ENCODE measurements at places on chromosomes 5 and 9.

DNA sequence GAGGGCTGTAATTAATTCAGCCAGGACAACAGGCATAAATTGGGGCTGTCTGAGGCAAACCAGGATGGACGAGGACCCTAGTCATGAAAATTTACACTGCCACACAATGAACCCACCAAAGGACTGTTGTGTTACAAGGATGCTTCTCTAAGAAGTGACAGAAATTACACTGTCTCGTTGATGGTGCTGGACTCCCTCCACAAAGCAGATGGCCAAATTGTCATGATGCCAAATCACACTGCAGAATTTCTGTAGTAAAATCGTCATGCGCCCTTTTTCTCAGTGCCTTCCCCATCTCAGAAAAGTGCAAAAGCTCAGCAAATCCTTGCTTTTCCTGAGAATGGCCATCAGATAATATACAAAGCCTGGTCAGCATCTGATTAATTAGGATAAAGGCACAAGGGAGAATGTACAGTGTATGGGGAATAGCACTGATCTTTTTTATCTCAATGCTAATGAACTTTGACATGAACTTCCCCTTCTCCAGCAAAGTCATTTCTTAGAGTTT, 545.8 kb downstream of the CSNK1G3 start:
- DNase-seq, result no peak
- no peak overlapping the region for H3K4me3 ChIP-seq
- H3K27ac ChIP-seq, result no peak overlapping the region
- H3K4me1 ChIP-seq, result peaks cover 2% of the 10 kb centered on the region

GRCh38 chr9:107484117-107484723, 5.3 kb downstream of the KLF4 start:
- H3K4me3 ChIP-seq, result no peak overlapping the region
- peak; percentile 57 for DNase-seq
- H3K4me1 ChIP-seq, result no peaks in the 10 kb centered on the region
- H3K36me3 ChIP-seq, result no peaks in the 10 kb centered on the region

GRCh38 chr5:154800582-154800981, 45.4 kb downstream of the LARP1 start:
- DNase-seq, result no peak
- H3K4me1 ChIP-seq, result no peaks in the 10 kb centered on the region
- no peak overlapping the region for H3K4me3 ChIP-seq
- no peak overlapping the region for H3K27ac ChIP-seq
- peaks cover 94% of the 10 kb centered on the region for H3K36me3 ChIP-seq

DNA sequence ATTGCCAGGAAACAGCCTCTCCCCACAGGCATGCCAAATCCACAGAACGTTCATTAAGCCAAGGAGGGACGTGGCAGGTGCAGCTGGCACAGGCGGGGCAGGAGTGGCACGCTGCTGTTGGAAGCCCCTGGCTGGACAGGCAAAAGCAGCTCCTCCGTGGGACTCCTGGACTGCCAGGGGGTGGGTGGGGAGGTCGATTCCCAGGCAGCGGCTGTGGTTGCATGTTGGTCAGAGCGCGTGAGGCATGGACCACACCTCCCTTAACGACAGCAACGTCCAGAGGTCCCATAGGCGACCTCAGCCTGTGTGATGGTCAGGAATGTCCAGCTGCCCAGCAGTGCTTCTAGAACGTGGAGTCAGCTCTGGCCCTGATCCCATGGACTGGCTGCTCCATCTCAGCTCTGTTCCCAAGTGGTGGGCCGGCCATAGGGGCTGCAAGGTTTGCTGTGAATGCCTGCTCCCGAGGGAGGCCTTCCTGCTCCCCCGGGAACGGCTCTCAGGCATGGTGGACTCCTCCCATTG, 6.9 kb downstream of the SLC6A19 start:
- no peak overlapping the region for H3K4me3 ChIP-seq
- no peaks in the 10 kb centered on the region for H3K27me3 ChIP-seq
- no peaks in the 10 kb centered on the region for H3K36me3 ChIP-seq
- DNase-seq, result no peak

Measured in endodermal cell (in vitro differentiated cells).